ENCODE measurements at places on chromosomes 4 and X.

DNA sequence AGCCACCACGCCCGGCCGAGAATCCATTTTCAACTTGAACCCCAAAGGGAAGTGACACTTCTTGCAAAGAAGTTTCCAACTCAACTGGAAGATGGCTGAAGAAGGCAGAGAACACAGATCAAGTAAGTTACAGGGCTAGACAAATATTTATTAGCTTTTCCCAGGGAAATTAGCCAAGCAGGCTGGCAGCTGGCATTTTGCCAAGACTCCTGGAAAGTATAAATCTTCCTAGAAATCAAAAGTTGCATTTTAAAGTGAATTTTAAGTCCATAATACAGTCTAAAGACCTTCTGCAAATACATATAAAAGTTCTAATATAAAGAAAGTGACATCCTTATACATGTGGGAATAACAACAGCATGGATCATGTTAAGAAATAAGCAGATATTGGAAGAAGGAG lies 3.4 kb upstream of the MRPL1 start:
- DNase-seq = no peak

DNA sequence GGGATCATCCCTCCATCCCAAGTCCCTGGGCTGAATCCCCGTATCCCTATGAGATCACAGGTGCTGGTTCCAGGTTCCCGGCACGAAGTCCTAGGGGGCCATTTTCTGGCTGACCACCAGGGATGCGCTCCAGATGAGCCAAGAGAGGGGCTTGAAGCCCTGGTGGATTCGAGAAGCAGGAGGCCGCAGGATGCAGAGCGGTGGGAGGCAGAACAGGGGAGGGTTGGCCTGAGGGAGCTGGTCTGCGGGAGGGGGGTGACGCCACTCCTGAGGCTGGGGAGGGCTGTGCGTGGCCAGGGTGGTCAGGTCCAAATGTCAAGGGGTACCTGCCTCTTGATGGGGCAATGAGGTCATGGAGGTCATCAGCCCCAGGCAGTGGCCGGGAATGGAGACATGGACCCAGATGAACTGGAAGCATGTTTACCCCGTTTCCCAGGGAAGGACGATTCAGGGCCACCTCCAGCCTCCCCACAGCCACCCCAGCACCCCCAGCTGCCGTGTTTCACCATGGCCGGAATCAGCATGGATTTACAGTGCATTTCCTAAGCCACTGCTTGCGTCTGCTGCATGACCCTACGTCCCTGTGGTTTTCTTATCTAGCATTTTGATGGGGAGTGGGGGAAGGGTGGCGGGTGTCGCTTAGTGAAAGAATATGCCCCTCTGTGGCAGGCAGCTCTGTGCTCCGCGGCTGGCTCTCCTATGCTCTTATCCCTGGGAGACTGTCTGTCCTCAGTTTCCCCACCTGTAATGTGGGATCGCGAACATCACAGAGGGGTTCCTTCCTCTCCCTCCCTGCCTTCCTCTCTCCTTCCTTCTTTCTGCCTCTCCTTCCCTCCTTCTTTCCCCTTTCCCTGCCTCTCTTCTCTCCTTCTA lies 17.0 kb upstream of the HTRA3 start:
- DNase-seq = no peak

- no peak for DNase-seq
These were observed 58.2 kb upstream of the DKK2 start for GRCh38 chr4:107094332-107094731.

GRCh38 chr4:186400676-186401075 lies 134.7 kb downstream of the F11 start:
- no peak for DNase-seq

DNA sequence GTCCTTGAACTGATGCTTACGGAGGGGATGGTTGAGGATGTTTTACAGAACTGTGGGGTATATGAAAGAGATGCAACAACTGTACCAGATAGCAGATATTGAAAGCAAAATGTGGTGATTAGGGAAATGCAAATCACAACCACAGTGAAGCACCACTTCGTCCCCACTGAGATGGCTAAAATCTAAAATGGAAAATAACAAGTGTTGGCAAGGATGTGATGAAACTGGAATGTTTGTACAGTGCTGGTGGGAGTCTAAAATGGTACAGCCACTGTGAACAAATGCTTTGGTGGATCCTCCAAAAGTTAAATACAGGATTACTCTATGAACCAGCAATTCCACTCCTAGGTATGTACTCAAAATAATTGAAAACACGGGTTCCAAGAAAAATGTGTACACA lies 22.9 kb downstream of the XG start:
- DNase-seq = no peak

DNA sequence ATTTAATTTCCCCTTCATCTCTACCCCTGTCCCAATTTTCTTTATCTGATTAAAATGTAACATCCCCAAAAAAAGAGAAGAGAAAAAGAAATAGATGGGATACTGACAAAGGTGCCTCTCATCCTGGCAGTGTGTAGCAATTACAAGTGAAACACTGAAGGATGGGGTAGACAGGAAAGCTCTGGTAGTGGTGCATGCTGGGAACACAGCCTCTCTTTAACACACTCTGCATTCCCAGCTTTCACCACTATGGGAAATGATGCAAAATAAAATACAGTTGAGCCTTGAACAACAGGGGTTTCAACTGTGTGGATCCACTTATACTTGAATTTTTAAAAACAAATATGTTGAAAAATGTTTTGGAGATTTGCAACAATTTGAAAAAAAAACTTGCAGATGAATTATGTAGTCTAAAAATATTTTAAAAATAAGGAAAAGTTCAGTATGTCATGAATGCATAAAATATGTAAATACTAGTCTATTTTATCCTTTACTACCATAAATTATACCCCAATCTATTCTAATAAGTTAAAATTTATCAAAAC lies 239.2 kb upstream of the DDX53 start:
- no peak for DNase-seq
